HCT116 (cell line): ENCODE measurements at places on chromosomes 5 and 9. TPM values are rescaled to one million over a fixed set of nuclear protein-coding genes. Genes with fewer than 3 reads are reported as not detected.

- no peak for DNase-seq
Observed at GRCh38 chr9:76720245-76720644, 44.0 kb upstream of the PCA3 start.

GRCh38 chr5:50606179-50606578, 60.3 kb upstream of the PARP8 start:
- DNase-seq = no peak

DNA sequence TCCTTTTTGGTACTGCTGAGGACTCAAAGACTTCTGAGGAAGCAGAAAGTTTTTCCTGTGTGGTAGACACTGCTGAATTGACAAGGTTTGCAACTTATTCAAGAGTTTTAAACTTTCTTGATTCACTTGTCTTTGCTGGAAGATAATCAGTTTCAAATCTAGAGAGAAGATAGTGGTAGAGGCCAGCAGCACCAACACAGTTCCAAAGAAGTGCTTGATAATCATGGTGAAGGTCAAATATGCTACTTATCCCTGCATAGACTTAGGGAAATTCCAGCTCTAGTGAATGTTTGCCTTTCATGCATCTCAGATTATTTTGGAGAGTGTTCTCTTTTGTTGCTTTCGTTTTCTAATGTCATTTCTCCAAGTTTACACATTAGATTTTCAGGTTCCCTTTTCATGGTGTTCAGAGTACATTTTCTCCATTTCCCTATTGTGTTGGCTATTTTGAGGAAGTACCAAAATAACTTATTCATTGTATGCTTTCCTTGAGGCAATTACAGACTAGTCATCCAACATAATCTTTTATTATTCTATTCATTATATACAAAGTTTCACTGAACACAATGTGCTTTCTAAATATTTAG, 550 bp downstream of the IFNE start:
- DNase-seq = no peak

DNA sequence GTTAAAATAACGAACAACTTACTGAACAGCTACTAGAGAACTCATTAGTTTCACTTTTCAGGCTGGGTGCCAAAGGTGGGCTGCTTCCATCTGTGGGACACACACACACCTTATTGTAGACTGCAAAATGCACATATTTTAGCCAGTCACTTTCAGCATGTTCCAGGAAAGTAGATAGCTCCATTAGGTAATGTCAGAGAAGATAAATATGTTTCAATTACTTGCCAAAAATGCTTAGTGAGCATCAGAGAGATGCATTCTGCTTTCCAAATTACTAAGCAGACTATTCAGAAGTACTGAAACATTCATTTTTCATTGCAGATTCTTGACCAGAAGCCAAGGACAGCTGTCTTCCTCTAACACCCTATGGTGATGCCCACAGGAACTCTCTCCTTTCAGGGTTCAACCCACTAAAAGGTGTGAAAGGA, 56.2 kb upstream of the APC start:
- no peak for DNase-seq

- no peak for DNase-seq
Observed at GRCh38 chr5:181170996-181171395, 23.6 kb downstream of the OR2V2 start.

GRCh38 chr5:143350341-143350740, 53.1 kb downstream of the NR3C1 start:
- no peak for DNase-seq

- DNase-seq = no peak
Observed at GRCh38 chr9:1490341-1491232, 440.4 kb downstream of the DMRT2 start.

- DNase-seq = no peak
Observed at GRCh38 chr5:172549696-172550095, 91.4 kb upstream of the NEURL1B start.

DNA sequence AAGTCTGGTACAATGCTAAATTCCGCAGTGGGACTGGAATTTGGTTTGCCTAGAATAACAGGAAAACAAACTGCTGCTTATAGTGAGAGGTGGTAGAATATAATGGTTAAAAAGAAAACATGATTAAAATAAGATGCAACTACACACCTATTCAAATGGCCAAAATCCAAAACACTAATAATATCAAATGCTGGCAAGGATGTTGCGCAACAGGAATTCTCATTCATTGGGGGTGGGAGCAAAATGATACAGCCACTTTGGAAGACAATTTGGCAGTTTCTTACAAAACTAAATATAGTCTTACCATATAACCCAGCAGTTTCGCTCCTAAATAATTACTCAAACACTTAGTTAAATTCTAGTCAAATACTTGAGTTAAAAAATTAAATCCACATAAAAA, 50.8 kb upstream of the TPD52L3 start:
- no peak for DNase-seq

DNA sequence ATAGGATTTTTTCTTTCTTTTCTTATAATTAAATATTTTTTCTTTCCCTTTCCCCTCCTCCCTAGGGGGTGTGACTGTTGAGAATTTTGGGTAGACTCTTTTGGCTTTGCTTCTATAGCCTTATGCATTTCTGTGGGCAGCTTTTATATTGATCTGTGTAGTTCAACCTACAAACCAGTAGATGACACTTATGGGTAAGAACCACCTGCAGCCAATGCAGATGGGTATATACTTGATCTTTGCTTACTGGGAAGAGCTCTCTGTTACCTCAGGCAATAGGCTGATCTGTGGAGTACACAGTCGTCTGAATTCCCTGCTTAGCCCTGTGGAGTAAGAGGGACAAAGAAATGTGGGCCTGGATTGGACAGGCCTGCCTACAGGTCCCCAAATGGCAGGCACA, 102.7 kb upstream of the STARD4 start:
- no peak for DNase-seq

DNA sequence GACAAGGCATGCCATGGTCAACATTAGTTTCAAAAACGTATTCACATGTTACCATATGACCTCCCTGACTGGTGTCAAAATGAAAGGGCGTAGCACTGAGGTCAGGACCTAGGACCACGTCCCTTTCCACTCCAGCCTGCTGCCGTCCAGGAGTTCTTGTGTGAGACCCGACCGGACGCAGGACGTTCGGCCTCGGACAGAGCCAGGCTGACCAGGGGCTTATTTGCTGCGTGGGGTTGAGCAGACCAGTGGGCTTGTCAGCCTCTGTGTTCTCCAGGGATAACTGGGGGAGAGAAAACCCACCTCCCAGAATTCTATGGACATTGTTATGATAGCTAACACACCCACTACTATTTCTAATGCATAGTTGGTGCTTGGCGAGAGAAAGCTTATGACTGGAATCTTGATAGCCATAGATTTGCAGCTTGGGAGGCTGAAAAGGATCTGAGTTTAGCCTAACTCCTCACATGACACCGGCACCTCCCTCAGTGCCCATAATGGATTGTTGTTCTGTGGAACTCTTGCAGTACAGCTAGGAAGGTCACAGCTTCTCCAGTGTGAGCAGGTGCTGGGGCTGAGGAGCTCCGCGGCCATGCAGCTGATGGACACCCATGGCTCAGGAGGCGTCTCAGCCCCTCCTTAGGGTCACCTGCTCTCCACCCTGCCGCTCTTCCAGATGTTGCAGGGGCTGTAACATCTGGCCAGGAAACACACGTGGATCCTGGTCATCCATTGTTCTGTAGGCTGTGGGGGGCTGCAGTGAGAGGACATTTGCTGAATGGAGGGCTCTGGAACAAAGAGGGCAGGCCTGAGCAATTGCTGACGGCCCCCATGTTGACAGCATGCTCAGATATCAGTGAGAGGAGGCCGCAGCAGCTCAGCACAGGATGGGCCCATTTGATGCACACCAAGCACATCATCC, 368.4 kb downstream of the IRX2 start:
- no peak for DNase-seq

DNA sequence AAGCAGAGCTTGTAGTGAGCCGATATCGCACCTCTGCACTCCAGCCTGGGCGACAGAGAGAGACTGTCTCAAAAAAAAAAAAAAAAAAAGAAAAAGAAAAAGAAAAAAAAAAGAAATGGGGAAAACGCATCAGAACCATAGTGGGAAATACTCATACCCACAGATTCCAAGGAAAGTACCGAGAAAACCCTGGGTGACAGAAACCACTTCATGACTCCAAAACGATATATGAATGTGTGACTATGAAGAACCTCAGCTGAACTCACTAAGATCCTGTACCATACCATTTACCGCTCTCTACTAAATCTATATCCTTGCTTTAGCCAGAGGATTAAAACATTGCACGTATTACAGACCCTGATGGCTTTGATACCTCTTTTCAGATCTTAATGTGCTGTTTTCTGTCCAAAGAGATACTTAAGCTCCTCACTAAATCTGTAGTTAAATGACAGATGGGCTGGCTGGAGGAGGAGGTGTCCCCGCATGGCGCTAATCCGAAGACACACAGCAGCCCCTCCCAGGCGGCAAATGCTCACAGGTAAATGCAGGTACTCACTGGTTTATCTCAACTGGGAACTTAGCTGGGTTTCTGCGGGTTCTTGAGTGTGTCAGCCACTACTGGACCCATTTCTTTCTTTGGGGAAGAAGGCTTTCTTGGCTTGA, 2.8 kb downstream of the LPCAT1 start:
- no peak for DNase-seq

GRCh38 chr9:103537426-103537825, 542.3 kb downstream of the CYLC2 start:
- DNase-seq = no peak

- peak; percentile 61 for DNase-seq
Observed at GRCh38 chr5:171418316-171418981, 998 bp upstream of the FGF18 start.

GRCh38 chr5:42749020-42749419, 7.6 kb upstream of the CCDC152 start:
- DNase-seq = no peak

DNA sequence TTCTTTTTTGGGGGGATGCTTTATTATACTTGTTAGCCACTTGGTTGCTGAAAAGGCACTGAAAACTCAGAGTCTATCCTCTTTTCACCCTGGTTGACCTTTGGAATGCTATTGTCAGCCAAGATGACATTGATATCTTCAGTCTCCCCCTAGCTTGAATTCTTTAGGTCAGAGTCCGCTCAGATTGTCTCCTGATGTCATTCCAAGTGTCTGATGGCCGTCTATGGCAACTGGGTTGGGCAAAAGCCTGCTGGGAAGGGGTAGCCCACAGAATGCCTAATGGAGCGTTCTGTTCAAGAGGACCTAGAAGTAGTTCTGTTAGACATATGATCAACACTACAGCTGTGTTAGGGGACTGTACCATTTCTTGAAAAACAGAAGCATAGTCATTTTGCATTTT, 9.7 kb upstream of the MEF2C start:
- no peak for DNase-seq

GRCh38 chr5:45399041-45399440, 297.1 kb downstream of the HCN1 start:
- DNase-seq = no peak

DNA sequence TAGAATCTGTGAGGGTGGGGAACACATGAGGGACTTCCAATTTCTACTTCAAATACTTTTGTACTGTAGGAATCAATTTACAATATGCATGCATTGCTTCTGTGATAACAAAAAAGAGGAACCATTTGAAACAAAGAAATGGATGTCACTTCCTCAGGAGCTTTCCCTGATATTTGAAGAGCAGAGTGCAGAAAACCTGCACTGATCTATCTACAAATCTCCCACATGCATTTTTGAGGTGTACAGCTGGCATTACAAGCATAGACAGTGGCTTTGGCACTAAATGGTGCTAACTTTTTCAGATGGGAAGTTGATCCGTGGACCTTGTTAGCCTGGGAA, 27.7 kb downstream of the YIPF5 start:
- DNase-seq = no peak

DNA sequence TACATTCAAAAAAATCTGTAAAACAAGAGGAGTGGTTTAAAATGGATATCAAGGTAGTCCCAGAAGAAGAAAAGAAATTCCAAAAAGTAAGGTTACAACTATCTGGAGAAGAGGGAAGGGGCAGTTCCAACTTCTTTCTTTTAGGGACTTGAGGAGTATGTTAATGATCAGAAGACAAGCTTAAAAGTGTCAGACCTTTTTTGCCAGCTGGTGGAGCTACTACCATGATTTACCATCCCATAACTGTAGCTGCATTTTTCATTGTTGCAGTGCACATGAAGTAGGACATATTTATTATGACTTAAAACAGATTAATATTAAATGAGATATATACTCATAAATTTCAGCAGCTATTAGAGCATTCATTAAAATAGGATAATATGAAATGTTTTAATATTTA, 158.5 kb upstream of the RGS7BP start:
- no peak for DNase-seq

- no peak for DNase-seq
Observed at GRCh38 chr9:31588006-31588405, 796.4 kb upstream of the ACO1 start.

DNA sequence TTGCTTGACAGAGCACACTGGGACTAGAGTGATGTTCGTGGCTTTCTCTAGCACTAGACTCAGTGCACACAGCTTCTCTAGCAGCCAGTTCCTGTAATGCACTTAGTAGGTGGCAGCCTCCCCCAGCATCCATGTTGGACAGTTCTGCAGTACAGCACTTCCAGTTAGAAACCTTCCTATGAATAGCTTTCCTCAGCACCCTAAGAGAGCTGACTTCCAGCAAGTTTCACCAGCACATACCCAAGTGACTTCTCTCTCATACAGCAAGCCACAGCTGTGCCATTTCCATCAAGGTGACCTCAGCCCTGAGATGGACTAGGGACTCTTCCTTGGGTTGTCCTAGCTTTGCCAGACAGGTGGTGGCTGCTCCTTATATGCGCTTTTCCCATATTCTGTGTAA, 60.4 kb downstream of the PJA2 start:
- no peak for DNase-seq

GABBR2 gene
- total RNA-seq = 0.15 TPM

SKIC3 gene
- 35.1 TPM for total RNA-seq

CATSPER3 gene
- total RNA-seq = 1.7 TPM

PCDHGA1 gene
- 0.05 TPM for total RNA-seq

FAT2 gene
- total RNA-seq = 0.05 TPM

SLC1A1 gene
- total RNA-seq = 6.8 TPM

CYSRT1 gene
- total RNA-seq = 4.3 TPM

ELAVL2 gene
- not detected for total RNA-seq

RASGRF2 gene
- 0.05 TPM for total RNA-seq
